ENCODE measurements at places on chromosomes 3 and 15. TPM values are rescaled to one million over a fixed set of nuclear protein-coding genes. Genes with fewer than 3 reads are reported as not detected.

GRCh38 chr3:46541835-46542234 lies 24.3 kb downstream of the LRRC2 start:
- no peak for DNase-seq

- DNase-seq: no peak
Measured at GRCh38 chr15:53791581-53791980, 32.1 kb upstream of the WDR72 start.

DNA sequence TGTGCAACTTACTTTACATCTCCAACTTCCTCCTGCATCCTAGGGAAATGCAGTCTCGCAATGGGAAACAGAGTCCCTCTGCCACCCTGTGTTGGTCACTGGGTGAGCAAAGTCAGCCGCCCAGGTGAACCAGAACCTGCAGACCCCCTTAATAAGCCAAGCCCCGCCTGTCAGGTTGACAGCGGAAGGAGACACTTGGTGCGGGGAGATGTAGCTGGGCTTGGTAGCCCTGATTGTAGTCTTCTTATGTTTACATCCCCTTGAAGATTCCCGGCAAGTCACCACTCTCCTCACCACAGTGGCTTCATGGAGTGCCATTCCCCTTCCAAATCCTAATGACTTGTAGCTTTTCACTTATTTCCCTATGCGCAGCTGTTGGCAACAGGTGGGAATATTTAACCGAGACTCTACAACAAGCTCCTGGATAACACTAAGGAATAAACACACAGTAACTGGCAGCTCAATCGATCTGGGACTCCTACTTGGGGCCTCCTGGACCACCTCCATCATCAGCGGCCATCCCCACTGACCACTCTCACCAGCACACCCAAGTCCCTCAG lies 17.7 kb upstream of the CLSTN2 start:
- peak; percentile 65 for DNase-seq

Gene PCOLCE2
- total RNA-seq: 39.7 TPM

DNA sequence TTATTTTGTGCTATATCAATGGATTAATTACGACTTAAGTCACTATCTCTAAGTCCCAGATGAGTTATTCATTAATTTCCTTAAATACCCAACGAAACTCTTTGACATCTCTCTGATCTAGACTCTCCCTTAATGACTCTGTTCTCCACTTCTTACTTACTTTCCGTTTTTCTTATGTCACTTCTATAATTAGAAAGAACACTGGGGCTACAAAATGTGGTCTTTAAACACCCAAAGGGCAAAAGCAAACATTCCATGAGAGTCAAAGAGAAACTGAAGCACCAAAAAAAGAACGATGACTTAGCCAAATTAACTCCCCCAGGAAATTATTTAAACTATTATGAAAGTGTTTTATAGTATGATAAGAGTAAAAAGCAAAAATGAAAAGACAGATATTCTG lies 166.4 kb upstream of the UBE2E2 start:
- no peak for DNase-seq

Gene CCR9
- not detected for total RNA-seq

Gene PPP1R2
- 62.6 TPM for total RNA-seq

DNA sequence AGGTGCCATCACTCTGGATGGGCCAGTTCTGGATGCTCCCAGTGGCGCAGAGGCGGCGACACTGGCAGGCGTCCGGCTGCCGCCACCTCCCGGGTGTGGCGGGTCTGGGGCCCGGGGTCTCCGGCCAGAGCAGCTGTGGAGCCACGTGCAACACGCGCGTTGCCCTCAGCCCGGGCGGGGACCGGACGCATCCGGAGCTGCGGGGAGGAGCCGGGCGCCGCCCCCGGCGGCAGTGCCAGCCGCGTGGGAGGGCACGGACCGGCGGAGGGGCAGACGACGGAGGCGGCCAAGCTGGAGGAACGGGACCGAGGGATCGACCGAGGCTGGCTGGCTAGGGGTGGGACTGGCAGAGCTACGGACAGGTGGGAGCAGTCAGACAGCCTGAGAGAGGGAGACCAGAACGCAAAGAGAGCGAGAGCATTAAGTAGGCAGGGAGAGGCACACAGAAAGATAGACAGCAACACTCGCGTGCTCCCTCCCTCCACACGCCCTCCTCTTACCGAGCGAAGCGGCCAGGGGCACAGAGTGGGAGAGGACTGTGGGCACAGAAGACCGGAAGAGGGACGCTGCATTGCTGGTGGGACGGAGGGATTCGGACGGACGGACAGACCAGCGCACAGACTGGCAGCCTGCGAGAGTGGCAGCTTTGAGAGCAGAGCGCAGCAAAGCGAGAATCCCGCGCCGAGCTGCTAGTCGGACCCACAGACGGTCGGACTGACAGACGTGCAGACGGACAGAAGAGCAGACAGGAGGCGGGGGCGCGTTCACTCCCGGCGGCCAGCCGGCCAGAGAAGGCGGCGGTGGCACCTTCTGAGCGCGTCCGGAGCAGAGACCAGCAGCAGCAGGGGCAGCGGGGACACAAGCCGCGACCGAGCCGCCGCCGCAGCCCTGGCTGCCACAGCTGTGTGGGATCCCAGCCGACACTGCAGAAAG lies at the start of gene ARPP21:
Gene ARPP21 (plus strand): TSS at position 272 of the 933 bp plus-strand sequence. CDS start 42,227 bp downstream, outside the sequence.
- DNase-seq: no peak

DNA sequence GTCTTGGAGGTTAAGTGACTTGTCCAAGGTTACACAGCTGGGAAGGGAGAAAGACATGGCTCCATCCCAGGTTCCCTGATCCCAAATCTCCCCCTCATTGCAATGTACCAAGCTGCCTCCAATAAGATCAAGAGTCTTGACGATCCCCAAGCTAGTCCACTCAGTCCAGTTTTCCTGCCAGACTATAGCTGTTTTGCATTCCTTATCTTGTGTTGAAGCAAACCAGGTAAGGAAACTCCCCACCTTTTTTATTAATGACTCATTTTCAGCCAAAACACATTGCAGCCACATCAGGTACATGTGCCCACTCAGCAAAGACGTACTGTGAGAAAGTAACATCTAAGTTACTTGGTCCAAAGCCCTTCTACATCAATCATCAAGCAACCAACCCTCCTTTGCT lies 41.9 kb downstream of the LIPC start:
- DNase-seq: no peak

- DNase-seq: no peak
Measured at GRCh38 chr3:46994801-46995731, 15.6 kb downstream of the NBEAL2 start.

DNA sequence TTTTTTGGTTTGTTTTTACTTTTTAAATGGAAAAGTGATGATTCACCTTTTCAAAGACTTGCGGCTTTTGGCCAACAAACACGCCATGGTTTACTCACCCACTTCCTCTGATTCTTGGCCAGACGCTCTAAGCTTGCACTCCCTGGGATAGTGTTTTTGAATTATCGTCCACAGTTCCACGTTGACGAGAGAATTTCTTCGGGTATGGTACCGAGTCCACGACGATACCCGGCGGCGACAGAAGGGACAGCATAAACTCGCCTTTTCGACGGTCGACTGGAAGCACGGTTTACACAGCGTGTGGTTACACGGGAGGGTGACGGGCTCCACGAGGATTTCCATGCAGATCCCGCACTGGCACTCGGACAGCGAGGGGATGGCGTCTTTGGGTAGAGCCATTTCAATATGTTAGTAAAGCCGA lies 783 bp downstream of the RNF168 start:
- peak; percentile 84 for DNase-seq

DNA sequence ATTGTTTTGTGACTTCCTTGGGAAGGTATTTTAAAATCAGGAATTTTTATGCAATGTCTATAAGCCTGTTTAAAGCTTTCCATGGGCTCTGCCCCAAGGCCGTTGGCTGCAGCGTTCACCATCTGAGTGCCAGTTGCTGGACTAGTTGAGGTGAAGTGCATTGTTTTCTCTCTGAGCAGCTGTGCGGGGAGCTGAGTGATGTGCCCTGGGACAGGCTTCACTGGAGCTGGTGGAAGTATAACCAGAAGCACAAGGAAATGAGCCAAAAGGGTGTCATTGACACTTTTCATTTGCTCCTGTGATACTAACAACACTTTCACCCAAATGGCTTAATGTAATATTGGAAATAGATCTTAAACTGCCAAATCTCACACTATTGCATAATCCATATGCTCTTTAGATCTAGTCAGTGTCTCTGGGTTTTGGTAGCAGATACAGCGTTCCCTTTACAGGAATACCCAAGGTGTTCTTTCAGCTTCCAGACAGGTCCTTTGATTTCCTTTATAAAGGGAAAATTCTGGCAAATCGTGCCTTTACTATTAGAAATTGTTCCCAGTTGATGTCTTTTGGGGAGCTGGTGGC lies 29.2 kb downstream of the APH1B start:
- DNase-seq: no peak

Gene XIRP1
- total RNA-seq: 0.23 TPM

Gene SMCO1
- total RNA-seq: not detected

GRCh38 chr3:45191924-45192417 lies 34.1 kb downstream of the TMEM158 start:
- DNase-seq: no peak

DNA sequence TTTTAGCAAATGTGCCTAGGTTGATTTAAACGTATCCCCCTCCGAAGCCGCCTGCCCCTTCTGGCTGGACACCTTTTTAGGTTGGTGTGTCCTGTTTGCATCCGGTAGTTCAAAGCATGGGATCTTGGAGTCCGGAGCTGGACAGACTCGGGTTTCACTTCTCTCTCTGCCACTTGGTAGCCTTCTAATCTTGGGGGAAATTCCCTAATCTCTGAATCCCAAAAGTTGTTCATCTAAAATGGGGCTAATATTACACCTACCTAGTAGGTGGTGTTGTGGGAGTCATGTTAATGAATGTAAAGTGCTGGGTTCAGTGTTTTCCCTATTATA lies 760 bp downstream of the FANCI start:
- DNase-seq: no peak

Gene RAB11A
- total RNA-seq: 182 TPM

DNA sequence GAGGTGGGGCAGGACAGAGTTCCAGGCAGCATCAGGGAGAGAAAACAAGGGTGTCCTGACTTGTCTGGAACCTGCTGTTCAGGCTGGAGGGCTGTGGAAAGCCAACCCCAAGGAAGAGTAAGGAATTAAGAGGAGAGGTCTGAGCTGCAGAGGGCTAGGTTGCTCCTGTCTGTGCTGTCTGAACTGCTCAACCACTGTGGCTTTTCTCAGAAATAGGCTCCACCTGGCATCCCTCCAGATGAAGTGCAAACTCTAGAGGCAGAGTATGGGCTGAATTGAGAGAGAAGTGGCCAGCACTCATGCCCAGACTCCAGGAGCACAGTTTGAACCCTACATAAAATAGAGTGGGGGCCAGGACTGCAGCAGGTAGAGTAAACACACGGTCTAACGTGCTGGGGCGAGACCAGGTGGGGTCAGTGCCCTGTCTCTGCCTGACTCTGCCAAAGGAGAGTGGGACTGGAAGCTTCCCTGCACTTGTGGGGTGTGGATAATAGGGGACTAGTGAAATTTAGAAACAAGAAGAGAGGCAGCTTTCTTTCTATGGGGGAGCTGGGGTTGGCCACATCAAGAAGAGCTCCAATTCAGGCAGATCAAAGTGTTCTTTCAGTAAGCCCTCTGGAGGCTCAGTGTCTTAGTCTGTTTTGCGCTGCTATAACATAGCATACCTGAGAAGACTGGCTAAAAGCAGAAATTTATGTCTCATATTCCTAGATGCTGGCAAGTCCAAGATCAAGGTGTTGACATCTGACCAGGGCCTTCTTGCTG lies 28.0 kb upstream of the MNS1 start:
- no peak for DNase-seq

DNA sequence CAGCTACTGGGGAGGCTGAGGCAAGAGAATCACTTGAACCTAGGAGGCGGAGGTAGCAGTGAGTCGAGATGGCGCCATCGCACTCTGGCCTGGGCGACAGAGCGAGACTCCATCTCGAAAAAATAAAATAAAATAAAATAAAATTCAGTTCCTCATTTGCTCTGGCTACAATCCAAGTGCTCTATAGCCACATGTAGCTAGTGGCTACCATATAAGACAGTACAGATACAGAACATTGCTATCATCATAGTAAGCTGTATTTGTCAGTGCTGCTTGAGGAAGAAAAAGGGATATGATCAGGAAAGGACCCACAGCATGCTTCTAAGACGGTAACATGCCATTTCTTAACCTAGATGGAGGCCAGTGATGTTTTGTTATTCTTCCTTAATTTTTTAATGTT lies 88.7 kb upstream of the CDAN1 start:
- no peak for DNase-seq

GRCh38 chr15:85527895-85528294 lies 147.5 kb downstream of the AKAP13 start:
- no peak for DNase-seq

- no peak for DNase-seq
Measured at GRCh38 chr3:18670759-18671158, 245.6 kb upstream of the SATB1 start.

Gene CKMT1B
- total RNA-seq: not detected

DNA sequence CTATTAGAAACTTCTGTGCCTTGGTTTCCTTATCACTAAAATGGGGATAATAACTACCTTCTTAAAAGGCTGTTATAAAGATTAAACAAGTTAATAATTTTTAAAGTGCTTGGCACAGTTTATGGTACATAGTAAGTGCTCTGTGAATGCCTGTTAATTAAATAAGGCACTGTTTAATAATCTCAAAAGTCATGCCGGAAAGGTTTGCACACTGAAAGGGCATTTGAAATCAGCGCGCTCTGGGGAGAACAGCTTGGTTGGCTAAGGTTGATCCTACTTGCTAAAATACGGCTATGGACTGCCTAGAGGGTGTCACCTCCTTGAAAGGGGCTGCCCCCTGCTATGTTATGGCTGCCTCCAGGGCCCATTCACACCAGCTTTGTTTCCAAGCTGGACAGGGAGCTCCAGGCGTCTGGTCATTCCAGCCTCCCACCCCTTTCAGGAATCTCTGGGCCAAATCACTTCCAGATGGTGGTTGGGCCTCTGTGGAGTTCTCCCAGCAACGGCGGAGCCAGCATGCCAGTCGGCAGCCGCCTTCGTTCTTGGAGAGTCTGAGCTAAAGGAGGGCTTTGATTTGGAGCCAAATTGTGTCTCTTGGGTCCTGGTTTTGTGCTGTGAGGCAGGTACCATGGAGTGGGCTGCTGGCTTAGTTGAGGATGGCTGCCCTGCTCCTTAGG lies 5.9 kb downstream of the FLNB start:
- peak; percentile 85 for DNase-seq

- DNase-seq: no peak
Measured at GRCh38 chr3:152595975-152596821, 238.7 kb upstream of the P2RY1 start.

- no peak for DNase-seq
Measured at GRCh38 chr3:14649466-14649865, 2.1 kb upstream of the CCDC174 start.
